Vagina (tissue), 2 donors: ENCODE measurements at places on chromosomes 3 and 15. TPM values are rescaled to one million over a fixed set of nuclear protein-coding genes. Genes with fewer than 3 reads are reported as not detected.

GRCh38 chr15:33735143-33735542, 233.2 kb upstream of the CHRM5 start:
- no peak for DNase-seq

DNA sequence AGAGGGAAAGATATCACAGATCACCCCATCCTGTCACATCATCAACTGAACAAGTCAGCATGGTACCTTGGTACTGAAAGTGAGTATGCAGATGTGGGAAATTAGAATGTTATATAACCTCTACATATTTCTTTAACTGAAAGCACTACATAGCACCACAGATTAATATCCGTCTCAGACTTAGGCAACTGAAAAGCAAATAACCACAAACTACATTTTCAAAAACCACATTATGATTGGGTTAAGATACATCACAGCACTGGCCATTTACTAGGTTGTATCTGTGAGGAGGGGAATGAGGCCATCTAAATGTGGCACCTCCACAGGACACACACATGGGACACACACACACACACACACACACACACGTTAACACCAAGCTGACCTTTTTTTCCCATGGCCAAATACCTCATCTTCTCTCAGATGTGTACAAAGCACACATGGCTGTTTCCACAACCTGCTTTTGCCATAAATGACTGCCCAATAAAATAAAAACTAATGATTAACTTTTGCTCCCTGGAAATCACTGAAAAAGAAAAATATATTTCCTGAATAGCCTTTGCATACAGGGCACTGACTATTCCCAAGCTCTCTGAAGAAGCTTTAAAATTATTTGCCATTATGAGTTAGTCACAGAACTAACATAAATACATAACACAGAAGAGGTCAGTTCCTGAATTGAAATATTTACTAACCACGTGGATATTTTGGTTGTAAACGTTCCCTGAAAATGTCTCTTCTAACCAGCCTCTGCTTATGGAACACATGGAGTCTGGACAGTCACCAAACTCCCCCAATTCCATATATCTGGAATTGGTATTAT, 60.1 kb downstream of the SUMF1 start:
- no peak for DNase-seq

GRCh38 chr3:61929617-61930016, 368.2 kb downstream of the PTPRG start:
- no peak for DNase-seq

GRCh38 chr15:51503003-51503402, 119.6 kb downstream of the DMXL2 start:
- no peak for DNase-seq

DNA sequence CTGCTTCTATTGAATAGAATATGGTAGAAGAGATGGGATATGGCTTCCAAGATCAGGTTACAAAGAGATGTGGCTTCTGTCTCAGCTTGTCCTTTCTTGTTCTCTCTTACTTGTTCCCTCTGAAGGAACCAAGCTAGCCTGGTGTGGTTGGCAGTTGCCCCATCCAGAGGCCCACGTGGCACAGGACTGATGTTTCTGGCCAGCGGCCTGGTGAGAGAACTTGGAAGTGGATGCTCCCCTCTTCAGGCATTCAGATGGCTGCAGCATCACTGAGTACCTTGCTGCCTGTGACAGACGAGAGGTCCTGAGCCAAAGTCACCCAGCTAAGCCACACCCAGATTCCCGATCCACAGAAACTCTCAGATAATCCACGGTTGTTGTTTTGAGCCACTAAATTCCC, 183.6 kb downstream of the NSMCE3 start:
- DNase-seq, result no peak

DNA sequence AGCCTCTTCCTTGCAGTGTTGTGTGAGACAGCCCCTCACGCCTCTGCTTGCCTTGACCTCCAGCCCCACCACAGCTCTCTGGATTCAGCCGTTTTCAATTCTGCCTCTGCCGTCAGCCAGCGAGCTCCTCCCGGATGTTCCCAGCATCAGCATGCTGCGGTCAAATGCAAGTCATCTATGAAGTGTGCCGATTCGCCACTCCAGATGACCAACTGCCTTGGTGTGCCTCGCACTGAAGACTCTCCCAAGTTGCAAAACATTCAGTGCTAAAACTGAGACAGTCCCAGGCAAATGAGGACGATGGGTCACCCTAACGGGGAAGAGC, 30.6 kb upstream of the RASA2 start:
- DNase-seq, result no peak

- DNase-seq, result no peak
Observed at GRCh38 chr3:180383332-180384020, 218.5 kb upstream of the TTC14 start.

The CORO2B gene
- 4.7 TPM for total RNA-seq

- no peak for DNase-seq
Observed at GRCh38 chr15:73227433-73228056, 141.2 kb downstream of the HCN4 start.

- no peak for DNase-seq
Observed at GRCh38 chr15:56613811-56614210, 119.5 kb downstream of the ZNF280D start.

DNA sequence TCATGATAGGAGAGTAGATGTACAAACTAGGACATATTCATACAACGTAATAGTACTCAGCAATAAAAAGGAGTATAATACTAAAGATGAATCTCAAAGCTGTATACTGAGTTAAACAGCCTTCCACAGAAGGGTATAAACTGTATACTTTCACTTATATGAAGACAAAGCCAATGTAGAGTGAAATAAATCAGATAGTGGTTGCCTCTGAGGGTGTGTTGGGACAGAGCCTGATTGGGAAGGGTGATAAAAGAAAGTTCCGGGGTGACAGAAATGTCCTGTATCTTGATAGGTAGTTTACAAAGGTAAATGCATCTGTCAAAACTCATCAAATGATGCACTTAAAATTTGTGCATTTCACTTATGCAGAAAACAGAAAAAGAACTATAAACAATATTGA, 122.5 kb downstream of the ADAM10 start:
- DNase-seq, result no peak

GRCh38 chr3:128709038-128709437, 16.9 kb upstream of the RAB7A start:
- no peak for DNase-seq

- no peak for DNase-seq
Observed at GRCh38 chr3:84600703-84601225, 358.0 kb upstream of the CADM2 start.

The SLC51A gene
- 1.2 TPM for total RNA-seq

GRCh38 chr3:122014741-122015140, 7.3 kb downstream of the ILDR1 start:
- DNase-seq, result no peak

DNA sequence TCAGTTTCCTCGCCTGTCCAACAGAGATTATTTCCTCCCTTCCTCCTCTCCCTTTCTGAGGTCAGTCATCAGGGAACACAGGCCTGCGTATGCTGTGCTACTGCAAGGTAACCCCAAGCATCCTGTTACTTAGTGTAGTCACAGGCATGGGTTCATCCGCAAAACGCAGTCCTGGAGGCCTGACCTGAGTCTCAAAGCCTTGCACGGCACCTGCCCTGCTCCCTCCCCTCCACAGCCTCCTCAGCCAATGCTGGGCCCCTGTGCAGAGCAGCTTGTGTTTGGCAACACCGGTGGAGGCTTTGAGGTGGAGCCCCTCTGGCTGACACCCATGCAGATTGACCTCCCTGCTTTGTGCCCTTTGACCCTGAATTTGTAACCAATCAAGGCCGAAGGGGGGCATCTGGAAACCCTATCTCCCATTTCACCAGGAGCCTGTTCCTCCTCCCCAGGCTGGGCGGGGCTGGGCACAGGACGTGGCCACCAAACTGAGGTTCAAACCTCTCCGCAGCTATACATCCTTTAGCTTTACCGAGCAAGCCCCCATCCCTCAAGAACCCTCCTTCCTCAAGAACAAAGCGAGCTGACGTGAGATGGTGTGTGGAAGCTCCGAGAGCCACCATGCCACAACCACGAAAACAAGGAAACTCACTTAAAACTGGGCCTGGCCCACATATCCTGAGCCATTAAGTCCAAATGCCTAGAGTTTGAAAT, 21.5 kb downstream of the TKT start:
- DNase-seq, result no peak
